ENCODE measurements at places on chromosomes 1 and 21. TPM values are rescaled to one million over a fixed set of nuclear protein-coding genes. Genes with fewer than 3 reads are reported as not detected.

The TFF2 gene
- not detected for total RNA-seq

The CHRM3 gene
- total RNA-seq: 4.2 TPM

DNA sequence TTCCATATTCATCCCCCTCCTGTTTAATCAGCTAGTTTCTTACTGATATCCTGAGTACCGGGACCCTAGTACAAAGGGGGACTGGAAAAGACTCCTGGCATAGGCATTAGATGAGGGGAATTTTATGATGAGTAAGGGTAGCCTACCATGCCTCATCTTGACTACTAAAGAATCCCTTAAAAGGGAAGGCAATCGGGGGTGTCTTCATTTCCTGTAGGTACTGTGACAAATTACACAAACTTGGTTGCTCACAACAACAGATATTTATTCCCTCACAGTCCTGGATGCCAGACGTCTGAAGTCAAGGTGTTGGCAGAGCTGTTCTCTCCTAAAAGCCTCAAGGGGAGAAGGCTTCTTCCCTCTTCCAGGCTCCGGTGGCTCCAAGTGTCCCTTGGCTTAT is 28.9 kb upstream of the RUNX1 start:
- 0 out of 2 replicates have a peak, but pooled peaks cover 5% of the 10 kb centered on the region for H3K36me3 ChIP-seq
- no peak overlapping the region for H3K4me3 ChIP-seq
- no peak overlapping the region for H3K27ac ChIP-seq

- H3K4me1 ChIP-seq: no peaks in the 10 kb centered on the region
- no peak for DNase-seq
- no peak overlapping the region for H3K27ac ChIP-seq
- H3K27me3 ChIP-seq: no peaks in the 10 kb centered on the region
These were observed 73.6 kb upstream of the SLC25A33 start for GRCh38 chr1:9465640-9466039.

DNA sequence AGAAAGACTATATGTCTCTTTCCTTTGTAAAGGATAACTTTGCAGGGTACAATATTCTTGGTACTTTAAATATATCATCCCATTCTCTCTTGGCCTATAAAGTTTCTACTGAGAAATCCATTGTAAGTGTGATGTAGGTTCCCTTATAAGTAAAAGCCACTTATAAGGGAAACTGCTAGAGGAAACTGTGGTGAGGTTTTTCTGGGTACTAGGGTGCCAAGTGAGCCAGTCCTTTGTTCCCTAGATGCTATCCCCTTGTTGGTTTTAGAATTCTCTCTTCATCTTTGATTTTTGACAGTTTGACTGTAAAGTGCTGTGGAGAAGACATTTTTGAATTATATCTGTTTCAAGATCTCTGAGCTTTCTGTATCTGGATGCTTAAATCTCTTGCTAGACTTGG is 108.9 kb upstream of the NEK7 start:
- H3K27ac ChIP-seq: no peak overlapping the region
- DNase-seq: no peak
- no peaks in the 10 kb centered on the region for H3K4me1 ChIP-seq
- no peak overlapping the region for H3K4me3 ChIP-seq
- H3K27me3 ChIP-seq: no peaks in the 10 kb centered on the region

- H3K4me1 ChIP-seq: peaks cover 2% of the 10 kb centered on the region
- H3K36me3 ChIP-seq: no peaks in the 10 kb centered on the region
- DNase-seq: no peak
- no peaks in the 10 kb centered on the region for H3K27me3 ChIP-seq
- no peak overlapping the region for H3K4me3 ChIP-seq
- no peak overlapping the region for H3K27ac ChIP-seq
These were observed 92.0 kb upstream of the RALGPS2 start for GRCh38 chr1:178633056-178633455.

The DIRAS3 gene
- total RNA-seq: not detected

DNA sequence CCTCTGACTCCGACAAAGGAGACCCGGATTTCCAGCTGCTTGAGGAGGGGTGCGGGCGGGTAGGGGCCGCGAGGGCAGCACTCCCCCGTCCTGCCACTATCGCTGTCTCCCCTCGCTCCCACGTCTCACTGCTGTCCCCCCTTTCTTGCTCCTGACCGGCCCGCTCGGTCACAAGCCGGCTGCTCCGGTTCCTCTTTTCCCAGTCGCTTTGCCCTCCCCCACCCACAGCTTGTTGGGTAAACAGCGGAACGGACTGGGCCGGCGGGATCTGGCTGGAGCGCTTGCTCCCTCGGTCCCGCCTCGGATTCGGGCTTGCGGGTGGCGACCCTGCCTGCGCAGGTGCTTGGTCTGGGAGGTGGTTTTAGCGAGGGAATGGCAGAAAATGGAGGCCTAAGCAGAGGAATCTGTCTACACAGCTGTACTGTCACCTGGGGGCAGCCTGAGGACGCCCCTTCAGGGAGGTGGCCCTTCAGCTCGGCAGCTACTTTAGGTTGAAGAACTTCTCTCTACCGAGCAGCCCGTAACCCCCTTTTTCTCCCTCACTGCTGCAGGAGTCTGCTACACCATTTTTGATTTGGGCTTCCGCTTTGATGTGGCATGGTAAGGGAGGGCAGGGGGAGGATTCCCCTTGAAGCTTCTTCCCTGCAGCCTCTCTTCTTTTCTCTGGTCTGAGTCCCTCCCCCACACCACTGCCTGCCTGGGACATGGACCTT is 645 bp downstream of the ATP6V0B start:
- H3K27me3 ChIP-seq: no peaks in the 10 kb centered on the region
- H3K27ac ChIP-seq: no peak overlapping the region
- no peak for DNase-seq
- H3K4me3 ChIP-seq: peak overlapping the region; percentile 95
- peaks cover 50% of the 10 kb centered on the region for H3K36me3 ChIP-seq

DNA sequence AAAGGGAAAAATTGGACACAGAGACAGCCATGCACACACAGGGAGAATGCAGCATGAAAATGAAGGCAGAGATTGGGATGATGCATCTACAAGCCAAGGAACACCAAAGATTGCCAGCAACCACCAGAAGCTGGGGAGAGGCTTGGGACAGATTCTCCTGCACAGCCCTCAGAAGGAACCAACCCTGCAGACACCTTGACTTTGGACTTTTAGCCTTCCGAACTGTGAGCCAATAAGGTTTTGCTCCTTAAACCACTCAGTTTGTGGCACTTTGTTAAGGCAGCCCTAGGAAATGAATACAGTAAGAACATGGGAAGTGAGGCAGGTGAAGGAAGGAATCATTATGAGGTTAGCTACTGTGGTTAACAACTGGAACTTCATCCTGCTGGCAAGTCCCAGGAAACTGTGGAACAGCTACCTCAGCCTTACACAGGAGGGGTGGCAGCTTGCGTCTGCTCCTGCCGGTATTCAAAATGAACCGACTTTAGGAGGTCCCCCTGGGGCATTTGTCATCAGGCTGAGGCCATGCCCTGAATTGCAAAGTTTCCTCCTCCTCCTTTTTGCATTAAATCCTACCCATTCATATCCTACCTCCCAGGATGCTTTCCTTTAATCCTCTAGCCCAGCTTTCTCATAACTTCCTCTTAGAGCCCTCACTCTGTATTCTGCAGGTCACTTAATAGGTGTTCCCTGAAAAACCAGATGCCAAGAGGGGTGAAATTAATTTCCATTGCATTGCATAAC is 15.4 kb downstream of the CD247 start:
- peak; percentile 55 for DNase-seq
- peak overlapping the region; percentile 5 for H3K4me3 ChIP-seq
- no peak overlapping the region for H3K27ac ChIP-seq
- H3K36me3 ChIP-seq: no peaks in the 10 kb centered on the region

DNA sequence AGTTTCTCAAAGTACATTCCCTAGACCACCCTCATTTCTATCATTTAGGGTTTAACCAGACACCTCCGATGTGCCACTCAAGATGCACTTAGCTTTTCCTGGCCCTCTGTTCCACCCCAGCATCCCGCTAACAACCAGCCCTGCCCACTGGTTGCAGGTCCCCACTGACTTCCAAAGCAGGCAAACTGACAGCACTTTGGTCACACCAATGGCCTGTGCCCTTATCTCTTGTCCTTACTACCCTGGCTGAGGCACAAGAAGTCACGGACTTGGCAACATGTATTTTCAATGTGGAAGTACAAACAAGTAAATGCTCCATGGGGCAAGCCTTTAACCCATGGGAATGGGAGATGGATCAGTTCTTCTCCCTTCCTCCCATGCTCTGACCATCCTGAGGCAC is 357.1 kb downstream of the OMA1 start:
- no peak for DNase-seq
- H3K4me3 ChIP-seq: no peak overlapping the region
- H3K4me1 ChIP-seq: no peaks in the 10 kb centered on the region
- peaks cover 4% of the 10 kb centered on the region for H3K36me3 ChIP-seq
- no peak overlapping the region for H3K27ac ChIP-seq

DNA sequence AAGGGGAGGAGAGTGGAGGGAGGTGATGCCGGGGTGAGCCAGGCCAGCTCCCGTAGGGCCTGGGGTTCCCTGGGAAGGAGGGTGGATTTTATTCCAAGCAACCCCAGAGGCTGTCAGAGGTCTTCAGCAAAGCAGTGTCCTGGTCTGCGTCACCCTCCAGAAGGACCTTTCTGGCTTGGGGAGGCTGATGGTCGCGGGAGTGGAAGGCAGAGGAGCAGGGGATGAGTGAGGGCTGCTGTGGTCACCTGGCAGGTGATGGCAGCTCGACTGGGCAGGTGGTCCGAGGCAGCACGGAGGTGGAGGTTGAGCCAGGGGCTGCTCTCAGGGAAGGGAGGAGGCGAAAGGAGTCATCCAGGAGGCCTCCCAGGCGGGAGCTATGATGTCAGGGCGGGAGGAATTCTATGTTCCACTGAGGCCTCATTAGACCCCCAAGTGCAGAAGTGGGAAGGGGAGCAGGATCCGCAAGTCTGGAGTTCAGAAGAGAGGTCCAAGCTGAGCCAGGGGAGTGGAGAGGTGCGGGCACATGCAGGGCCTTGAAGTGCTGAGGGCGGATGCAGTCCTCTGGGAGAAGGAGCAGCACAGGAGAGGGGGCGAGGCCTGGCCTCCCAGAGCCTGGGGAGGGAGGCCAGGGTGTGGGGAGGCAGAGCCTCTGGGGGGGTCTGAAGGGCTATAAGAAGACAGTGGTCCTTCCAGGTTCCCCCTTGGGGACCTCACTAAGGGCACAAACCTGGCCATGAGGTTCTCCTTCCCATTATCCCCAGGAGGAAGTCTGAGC is 33.3 kb downstream of the BMP8A start:
- H3K36me3 ChIP-seq: peaks cover 13% of the 10 kb centered on the region
- H3K27me3 ChIP-seq: no peaks in the 10 kb centered on the region
- H3K27ac ChIP-seq: no peak overlapping the region
- no peak for DNase-seq
- no peak overlapping the region for H3K4me3 ChIP-seq
- no peaks in the 10 kb centered on the region for H3K4me1 ChIP-seq

GRCh38 chr1:61740751-61741700 is 1.3 kb upstream of the PATJ start:
- H3K27me3 ChIP-seq: no peaks in the 10 kb centered on the region
- H3K36me3 ChIP-seq: no peaks in the 10 kb centered on the region
- H3K4me3 ChIP-seq: peak overlapping the region; percentile 93
- peaks cover 4% of the 10 kb centered on the region for H3K4me1 ChIP-seq
- H3K27ac ChIP-seq: peak overlapping the region; percentile 36

- H3K4me1 ChIP-seq: peaks cover 12% of the 10 kb centered on the region
- H3K27me3 ChIP-seq: peaks cover 7% of the 10 kb centered on the region
- H3K27ac ChIP-seq: no peak overlapping the region
- peak; percentile 50 for DNase-seq
- H3K36me3 ChIP-seq: peaks cover 10% of the 10 kb centered on the region
- peak overlapping the region; percentile 94 for H3K4me3 ChIP-seq
These were observed 22.9 kb downstream of the PTPRU start for GRCh38 chr1:29258976-29259801.

DNA sequence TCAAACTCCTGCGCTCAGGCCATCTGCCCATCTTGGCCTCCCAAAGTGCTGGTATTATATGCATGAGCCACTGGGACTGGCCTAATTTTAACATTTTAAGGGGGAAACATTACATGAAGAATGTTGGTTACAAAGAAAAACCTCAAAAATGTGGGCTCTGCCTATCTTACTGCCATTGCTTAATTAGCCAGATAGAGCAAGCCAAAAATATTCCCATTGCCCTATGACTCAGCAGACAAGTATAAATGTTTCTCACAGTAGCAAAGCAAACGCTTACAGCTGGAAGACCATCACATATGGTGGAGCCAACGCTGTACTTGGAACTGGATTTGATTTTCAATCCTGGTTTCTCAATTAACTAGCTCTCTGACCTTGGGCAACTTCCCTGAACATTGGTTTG is 502.0 kb downstream of the SMYD3 start:
- H3K27ac ChIP-seq: no peak overlapping the region
- no peaks in the 10 kb centered on the region for H3K27me3 ChIP-seq
- H3K4me1 ChIP-seq: no peaks in the 10 kb centered on the region
- DNase-seq: no peak
- no peaks in the 10 kb centered on the region for H3K36me3 ChIP-seq

The HPCA gene
- 1.2 TPM for total RNA-seq

GRCh38 chr1:37181425-37181824 is 147.1 kb upstream of the GRIK3 start:
- no peaks in the 10 kb centered on the region for H3K36me3 ChIP-seq
- H3K4me1 ChIP-seq: no peaks in the 10 kb centered on the region
- H3K4me3 ChIP-seq: no peak overlapping the region
- no peak overlapping the region for H3K27ac ChIP-seq

The SLC44A3 gene
- 4.8 TPM for total RNA-seq

DNA sequence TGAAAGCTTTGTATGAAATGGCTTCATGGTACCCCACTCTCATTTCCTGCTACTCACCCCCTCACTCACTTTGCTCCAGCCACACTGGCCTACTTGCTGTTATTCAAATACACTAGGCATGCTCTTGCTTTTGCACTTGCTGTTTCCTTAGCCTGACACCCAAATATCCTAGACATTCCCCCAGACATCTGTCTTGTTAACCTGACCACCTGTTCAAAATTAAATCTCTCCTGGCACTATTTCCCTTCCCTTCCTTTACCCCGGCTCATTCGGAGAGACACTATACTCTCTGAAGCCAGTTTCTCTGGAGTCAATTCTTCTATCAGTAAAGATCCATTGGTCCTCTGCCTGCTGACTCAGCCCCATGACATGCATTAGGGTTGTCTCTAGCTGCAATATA is 306.0 kb upstream of the SGIP1 start:
- no peaks in the 10 kb centered on the region for H3K4me1 ChIP-seq
- no peak overlapping the region for H3K27ac ChIP-seq

DNA sequence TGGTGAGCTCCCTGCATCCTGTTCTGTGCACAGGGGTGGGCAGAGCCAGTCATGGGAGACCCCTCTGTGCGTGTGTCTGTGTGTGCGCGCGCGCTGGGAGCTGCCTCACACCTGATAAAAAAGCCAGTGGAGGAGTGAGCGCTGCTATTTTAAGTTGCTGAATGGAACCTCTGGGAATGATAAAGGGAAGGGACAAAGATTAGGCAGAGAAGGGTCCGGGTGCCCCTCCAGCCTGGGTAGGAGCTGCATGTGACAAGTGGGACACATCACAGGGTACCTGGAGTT is 847 bp downstream of the ADORA1 start:
- H3K4me3 ChIP-seq: peak overlapping the region; percentile 83
- DNase-seq: no peak
- no peak overlapping the region for H3K27ac ChIP-seq

Data from H9 (cell line).